ENCODE measurements at places on chromosomes 7 and 10.

DNA sequence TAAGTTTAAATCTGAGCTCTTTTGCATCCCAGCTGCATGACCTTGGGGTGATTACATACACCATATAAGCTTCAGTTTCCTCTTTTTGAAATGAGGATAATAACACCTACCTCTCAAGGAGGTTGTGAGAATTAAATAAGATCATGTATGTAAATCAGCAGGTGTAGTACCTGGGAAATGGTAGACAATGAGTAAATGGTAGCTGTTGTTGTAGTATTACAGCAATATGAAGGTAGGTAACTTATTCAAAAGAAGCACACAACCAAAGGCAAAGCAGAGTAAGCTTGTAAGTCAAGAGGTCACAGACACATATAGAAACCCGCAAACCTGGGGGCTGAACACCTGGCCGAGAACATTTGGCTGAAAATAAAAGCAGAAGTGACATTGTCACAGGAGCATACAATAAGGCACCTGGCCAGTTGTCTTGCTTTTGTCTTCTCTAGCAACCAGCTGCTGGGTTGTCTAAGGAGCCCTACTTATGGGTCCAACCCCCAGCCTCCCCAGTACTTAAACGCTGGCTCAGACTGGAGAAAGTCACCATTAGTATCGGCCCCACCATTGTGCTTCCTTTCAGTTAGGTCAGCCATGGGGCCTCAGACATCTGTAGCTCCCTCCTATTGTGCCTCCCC, 203.6 kb upstream of the MKLN1 start:
- DNase-seq: no peak

- no peak for DNase-seq
These were observed 193.0 kb downstream of the RELN start for GRCh38 chr7:103796327-103796962.

GRCh38 chr7:38736138-38736537, 105.0 kb upstream of the AMPH start:
- DNase-seq: no peak

- no peak for DNase-seq
These were observed 33.6 kb downstream of the GPER1 start for GRCh38 chr7:1121476-1121875.

- DNase-seq: no peak
These were observed 59.2 kb upstream of the MTPN start for GRCh38 chr7:136036336-136036735.

GRCh38 chr7:46244757-46245156, 323.7 kb upstream of the IGFBP3 start:
- no peak for DNase-seq

- DNase-seq: no peak
These were observed 205.9 kb downstream of the SEC23IP start for GRCh38 chr10:120098232-120098930.

DNA sequence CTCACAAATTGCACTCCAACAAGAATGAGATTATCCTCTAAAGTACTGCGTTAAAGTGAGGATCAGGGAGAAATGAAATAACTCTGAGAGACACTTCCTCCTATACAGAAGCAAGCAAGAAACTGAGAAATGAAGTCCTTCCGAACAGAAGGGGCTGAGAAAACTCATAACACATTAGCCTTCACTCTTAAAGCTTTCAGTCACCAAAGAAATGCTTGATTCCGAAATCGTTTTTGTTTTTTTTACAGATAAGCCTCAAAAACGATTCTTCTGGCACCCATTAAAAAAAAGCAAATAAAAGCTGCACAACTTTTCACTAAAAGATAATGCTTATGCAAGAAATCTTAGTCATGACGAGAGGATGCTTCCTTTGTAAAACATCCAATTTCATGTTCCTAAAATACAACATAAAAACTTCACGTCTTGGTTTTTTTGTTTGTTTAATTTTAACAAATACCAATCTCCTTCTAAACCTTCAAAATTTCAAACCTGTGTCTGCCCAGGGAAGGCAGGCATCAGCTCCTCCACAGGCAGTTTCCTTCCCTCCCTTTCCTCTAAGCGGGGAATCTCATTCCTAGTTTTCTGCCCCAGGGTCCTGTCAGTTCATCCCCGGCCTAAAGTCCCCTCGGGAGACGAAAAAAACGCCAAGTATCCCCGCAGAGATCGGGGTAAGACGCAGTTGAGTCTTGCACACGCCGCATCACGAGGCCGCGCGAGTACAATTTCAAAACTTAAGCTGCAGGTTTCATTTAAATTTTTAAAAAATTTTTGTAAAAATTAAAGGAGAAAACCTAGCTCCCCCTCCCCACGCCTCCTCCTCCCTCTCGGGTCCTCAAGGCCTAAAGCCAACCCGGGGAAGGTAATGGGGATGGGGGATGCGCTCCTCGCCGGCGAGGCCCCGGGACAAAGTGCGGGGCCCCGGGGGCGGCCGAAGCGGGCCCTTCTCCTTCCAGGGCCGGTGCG, 1.1 kb downstream of the BAZ1B start:
- DNase-seq: no peak

Measured in activated effector memory CD4-positive, alpha-beta T cell treated with Interleukin-2 at 50 U/mL for 16 hours (primary cell).